Putamen (tissue), 1 donor: ENCODE measurements at places on chromosomes 6 and 20.

DNA sequence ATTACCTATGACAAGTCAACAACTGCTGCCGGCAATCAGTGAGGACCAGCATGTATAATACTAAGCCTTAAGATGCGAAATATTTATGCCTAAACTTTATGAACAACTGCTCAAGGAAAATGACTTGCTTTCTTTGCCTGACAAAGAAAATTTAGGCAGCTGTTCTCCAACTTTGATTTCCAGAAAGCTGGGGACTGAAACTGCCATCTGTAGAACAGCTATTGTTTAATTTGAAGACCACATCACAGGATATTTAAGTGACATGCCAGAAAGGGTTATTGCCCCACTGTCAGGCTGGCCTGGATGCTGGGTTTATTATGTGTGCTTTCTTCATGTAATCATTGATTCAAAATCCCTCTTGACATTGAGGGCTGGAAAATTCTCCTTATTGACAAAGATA lies 153.9 kb upstream of the ENPP5 start:
- DNase-seq: no peak

DNA sequence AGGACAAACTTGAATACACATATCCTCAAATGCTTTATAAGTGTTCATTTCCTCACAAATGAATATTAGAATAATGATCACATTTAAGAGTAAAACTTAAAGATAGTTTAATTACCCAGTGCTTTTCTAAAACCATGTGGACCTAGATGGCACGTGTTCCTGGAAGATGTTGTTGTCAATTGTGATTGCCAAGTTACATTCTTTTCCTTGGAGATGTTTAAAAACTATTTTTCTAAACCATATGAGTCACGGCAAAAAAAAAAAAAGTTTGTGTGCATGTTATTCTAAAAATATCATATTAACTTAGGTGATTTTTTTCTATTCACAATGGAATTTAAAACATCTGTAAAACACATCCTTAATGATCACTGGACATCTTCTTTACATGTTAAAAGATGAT lies 51.1 kb downstream of the RCAN2 start:
- no peak for DNase-seq

DNA sequence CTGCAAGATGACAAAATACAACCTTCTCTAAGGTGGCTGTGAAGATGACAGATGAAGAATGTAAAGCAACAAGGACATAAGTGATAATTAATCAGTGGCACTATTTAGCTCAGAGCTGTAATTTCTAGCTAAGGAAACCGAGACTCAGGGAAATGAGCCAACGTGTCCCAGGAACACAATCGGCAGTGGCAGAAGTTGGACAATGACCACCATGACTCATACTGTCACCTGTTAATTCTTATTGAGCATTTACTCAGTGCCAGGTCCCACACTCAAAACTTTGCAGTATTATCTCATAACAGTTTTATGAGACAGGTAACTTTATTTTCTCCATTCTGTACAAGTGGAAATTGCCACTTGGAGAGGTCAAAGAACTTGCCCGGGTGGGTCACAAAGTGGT lies 55.8 kb downstream of the LAMA4 start:
- no peak for DNase-seq

GRCh38 chr6:79789896-79790295 lies 157.5 kb downstream of the ELOVL4 start:
- no peak for DNase-seq

DNA sequence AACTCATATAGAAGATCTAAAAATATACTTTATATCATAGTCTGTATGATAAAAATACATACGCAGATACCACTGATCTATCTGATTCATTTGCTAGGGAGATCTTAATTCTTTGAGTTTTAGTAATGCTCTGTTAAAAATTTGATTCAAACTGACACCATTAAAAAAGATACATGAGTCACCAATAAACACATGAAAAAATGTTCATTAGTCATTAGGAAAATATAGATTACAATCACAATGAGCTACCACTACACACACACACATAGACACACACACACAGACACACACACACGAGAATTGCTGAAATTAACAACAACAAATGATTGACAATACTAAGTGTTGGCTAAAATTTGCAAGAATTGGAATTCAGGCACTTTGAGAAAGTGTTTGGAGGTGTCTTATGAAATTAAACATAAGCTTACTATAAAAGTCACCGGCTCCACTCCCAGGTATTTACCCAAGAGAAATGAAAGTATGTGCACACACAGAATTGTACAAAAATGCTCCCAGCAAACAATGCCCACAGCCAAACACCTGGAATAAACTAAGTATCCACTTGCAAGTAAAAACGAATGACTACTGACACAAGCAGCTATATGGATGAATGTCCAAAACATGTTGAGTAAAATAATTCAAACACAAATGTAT lies 117.7 kb upstream of the GGTLC1 start:
- no peak for DNase-seq

DNA sequence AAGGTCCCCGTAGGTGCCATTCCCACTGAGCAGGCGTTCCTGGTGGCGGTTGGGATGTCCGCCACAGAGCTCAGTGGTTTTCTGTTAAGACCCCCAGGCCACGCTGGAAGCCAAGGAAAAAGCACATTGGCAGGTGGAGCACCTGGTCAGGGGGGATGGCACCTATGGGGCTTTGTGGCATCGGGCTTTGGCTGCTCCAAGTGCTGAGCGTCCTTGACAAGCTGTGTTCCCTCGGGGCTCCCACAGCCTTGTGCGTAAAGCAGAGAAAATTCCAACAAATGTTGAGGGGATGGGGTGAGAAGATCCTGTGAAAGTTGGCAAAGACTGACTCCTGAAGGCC lies 135.4 kb downstream of the JPH2 start:
- DNase-seq: no peak

DNA sequence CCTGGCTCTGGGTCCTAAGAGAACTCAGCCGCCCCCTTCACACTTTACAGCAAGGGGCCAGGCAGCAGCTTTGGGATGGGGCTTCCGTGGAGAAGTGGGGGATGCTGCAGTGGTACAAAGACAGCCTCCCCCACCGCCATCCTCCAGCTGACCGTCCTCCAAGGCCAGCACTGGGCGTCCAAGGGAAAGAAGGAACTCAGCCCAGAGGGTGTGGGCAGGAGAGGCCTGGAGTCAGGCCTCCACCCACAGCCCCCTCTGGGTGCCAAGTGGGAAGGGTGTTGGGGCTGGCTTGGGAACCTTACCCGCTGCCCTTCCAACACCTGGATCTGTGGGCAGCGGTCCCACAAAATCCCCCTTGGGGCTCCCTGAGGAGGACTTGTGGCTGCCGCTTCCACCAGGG lies 13.1 kb downstream of the STMN3 start:
- no peak for DNase-seq

GRCh38 chr6:132100388-132100990 lies 149.3 kb upstream of the CCN2 start:
- DNase-seq: no peak

DNA sequence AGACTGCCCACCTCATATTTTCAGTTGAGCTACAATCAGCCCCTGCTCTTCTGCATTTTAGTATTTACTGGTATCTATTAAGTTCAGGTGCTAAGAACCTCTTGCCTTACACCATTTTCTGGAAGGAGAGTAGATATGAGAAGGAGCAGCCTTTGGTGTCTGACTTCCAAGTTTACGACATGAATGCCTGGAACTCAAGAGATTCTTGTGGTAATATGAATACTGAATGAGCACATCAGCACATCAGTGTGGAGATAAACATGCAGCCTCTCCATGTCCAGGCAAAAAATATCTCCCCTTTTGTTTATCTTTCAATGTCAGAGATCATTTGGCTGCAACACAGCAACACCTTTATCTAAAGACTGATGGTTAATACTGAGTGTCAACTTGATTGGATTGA lies 65.8 kb upstream of the THEMIS start:
- DNase-seq: no peak

GRCh38 chr6:37555040-37555781 lies 55.5 kb upstream of the CCDC167 start:
- DNase-seq: no peak

DNA sequence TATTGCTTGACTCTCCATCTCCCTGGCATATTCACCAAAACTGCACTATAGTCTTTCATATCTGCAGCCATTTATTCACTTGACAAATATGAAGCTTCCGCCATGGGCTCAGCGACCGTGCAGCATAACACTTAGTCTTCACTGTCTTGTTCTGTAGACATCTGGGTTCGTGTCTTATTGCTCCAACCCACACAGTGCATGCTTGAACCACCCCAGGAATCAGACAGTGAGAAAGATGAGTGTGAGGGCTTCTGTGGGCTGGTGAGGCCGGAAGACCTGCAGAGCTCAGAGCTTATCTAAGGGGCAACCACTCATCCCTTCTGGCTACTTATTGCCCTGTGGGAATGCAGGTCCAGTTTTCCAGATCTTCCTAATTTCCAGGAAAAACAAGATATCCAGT lies 19.9 kb upstream of the FAM50B start:
- DNase-seq: no peak

- no peak for DNase-seq
Measured at GRCh38 chr20:5569021-5569420, 181.2 kb upstream of the SHLD1 start.

- DNase-seq: no peak
Measured at GRCh38 chr6:39777661-39778060, 14.5 kb upstream of the DAAM2 start.

GRCh38 chr6:6612308-6612707 lies 23.8 kb downstream of the LY86 start:
- no peak for DNase-seq

GRCh38 chr6:78810146-78810545 lies 57.2 kb upstream of the IRAK1BP1 start:
- DNase-seq: no peak

DNA sequence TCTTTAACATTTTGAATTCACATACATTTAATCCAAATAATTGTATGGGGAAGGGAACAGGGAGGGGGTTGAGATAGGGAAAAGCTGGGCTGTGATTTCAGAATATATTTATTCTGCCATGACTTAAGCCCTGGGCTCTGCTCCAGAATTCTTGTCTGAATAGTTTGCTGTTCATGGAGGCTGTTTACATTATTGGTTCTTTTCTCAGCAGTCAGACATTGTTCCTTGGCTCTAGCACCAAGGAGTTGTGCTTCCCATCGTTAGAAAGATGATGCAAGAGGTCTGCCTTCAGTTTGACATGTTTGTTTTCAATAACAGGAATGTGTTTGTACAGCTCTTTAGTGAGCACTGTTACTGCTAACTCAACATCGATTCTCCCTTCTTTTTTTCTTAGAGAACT lies 198.8 kb upstream of the CDYL start:
- peak; percentile 36 for DNase-seq

- no peak for DNase-seq
Measured at GRCh38 chr20:13046409-13046808, 37.6 kb downstream of the SPTLC3 start.
